ENCODE measurements at places on chromosomes 2 and 18.

GRCh38 chr2:126106006-126106405, 550.0 kb upstream of the GYPC start:
- DNase-seq = no peak

GRCh38 chr2:30354621-30355020, 92.4 kb upstream of the LCLAT1 start:
- DNase-seq = no peak

DNA sequence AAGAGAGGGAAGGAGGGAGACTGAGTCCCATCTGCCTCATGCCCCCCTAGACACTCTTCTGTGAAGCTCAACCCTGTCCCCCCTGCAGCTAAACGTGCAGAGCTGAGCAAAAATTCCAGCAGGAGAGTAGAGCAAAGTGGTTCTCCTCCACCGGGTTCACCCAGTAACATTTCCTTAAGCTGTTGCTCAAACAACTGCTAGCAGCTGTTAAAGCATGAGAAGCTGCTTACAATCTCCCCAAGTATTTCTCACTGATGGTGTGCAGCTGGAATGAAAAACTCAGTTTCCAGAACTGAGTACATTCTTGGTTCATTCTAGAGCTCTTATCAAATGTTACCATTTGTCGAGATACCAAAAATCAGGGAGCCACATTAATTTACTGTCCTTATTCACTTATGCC, 92.3 kb downstream of the STK39 start:
- no peak for DNase-seq

DNA sequence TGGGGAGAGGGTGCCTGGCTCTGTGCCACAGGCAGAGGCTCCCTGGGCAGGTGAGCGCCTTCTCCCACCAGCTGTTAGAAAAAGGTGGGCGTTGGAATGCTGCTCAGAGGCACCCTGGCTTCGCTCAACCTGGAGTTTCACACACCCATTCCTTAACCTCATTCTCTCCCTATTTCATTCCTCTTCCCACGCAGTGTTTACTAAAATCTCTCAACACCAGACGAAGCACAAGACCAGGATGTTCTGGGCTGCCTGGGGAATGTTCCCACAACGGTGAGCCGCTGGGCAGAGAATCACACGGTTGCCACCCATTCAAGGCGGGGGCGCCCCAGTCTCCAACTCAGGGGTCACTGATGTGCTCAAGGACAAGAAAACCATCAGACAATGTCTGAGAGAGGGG, 64.5 kb downstream of the TGFA start:
- DNase-seq = no peak

DNA sequence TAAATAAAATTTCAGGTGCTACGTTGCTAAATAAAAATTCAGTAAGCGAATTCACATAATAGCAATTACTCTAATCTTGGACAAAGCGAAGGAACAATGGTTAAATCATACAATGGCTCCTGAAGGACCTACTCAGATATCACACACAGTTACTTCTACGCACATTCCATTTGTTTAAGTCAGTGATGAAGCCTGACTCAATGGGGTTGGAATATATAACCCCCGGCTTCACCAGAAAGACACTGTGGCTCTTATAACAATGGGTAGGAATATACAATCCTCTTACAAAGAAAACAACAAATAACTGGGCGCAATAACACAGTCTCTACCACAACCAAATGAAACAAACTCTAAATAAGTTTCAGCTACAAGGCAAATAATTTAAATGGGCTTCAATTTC, 349.5 kb downstream of the IRS1 start:
- DNase-seq = no peak

GRCh38 chr2:54287532-54287931, 31.5 kb upstream of the TSPYL6 start:
- DNase-seq = no peak

GRCh38 chr2:34827398-34827797, 1228.3 kb upstream of the FAM98A start:
- DNase-seq = no peak

DNA sequence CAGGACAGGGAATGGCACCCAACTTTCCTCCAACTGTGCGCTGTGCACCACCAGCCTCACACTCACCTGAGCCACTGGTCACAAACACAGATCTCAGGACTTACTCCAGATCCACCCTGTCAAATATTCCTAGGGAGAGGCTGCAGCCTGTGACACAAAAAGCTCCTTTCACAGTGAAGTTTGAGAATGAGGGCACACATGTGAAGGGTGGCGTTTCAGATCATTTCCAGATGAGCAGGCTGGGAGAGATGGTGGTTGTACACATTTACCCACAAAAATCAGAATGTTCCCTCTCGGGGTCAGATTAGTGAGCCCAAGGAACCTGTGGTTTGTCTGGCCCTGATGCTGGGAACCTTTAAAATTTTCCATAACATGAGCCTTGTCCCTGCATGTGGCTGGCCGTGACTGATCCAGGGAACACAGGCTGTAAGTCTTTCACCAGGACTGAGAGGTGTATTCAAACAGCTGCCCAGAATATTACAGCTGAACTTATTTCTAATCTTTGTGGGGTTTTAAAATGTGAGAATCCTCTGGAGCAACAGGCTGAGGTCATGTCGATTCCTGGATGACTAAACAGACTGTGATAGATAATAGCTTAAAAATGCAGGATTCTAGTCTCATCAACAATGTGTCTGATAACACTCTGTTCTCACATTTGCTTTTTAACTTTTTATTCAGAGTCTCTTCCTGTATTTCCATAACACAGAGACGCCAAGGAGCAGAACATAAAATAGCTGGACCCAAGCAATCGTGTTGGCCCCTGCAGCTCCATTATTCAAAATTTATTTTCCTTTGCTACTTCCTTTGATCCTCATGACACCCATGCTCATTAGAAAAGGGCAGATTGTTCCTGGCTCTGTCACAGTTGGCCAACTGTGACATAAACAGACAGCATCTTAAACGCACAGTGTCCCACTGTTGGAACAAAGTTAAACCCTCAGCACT, 35.5 kb downstream of the IL1R2 start:
- DNase-seq = no peak

DNA sequence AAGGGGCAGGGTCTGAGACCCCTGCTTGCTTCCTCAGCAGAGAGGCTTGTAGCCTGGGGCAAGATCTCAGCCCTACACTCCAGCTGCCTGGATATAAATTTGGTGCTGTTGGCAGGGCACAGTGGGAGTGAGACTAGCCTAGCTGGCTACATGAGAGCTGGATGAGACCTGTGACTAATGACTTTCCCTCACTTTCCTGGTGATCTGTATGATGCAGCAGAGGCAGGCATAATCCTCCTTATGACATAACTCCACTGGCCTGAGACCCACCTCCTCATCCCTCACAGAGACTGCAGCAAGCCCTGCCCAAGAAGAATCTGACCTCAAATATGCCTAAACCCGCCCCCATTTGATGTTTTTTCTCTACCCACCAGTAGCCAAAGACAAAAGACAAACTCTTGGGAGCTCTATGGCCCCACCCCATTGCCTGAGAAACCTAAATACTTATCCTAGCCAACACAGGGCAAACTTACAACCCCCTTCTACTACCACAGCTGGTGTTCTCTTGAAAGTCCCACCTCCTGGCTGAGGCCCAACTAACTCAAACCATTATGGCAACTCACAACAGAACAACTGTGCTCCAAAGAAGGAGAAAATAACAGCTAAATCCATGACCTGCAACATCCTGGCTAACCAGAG, 102.7 kb downstream of the NR4A2 start:
- no peak for DNase-seq

DNA sequence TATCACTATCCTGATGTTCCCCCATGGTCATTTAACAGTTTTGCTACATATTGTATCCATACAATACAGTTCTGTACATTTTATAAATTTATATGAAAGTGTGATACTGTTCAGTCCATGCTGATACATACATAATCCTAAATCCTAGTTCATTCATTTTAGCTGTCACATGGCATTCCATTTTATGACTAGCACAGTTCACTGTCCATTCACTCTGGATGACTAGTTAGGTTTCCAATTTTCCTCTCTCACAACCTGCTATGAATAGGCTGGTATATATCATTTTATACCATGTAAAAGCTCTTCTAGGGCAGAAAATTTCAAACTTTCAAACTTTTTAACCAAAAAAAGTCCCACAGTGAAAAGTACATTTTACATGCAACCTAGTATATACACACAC, 15.2 kb downstream of the SMAD2 start:
- no peak for DNase-seq

GRCh38 chr18:68722821-68723220, 7.9 kb upstream of the TMX3 start:
- DNase-seq = no peak

DNA sequence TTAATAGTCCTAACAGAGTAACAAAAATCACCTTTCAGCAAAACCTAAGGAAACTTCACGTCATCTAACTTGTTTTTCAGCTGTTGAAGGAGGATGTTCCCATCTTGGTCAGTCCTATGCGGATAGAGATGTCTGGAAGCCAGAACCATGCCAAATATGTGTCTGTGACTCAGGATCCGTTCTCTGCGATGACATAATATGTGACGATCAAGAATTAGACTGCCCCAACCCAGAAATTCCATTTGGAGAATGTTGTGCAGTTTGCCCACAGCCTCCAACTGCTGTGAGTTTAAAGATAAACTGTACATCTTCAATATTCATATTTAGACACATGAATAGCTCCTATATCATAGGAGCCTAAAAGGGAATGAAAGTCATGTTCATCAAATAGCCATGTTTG, 10.5 kb downstream of the COL3A1 start:
- no peak for DNase-seq

DNA sequence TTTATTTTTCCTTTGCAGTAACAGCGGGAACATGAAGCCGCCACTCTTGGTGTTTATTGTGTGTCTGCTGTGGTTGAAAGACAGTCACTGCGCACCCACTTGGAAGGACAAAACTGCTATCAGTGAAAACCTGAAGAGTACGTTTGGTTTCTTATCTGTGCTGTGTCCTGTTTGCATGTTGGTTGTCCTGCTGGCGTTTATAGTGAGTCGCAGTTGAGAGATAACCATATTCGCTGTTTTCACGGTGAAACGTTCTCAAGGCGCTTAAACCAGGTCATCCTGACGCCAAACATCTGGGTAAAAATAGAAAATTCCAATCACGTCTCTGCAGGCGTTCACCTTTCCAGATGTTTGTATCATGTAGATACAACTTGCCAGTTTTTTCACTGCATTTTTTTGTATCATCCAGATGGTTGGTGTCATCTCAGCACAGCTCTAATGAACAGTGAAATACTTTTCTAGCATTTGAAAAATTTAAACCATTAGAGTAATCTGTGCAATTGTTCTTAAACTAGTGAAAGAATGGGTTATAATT, 21.2 kb downstream of the CLUL1 start:
- no peak for DNase-seq

- DNase-seq = no peak
These were observed 246.4 kb upstream of the PXDN start for GRCh38 chr2:1990724-1991123.

GRCh38 chr2:102755284-102755683, 6.5 kb upstream of the TMEM182 start:
- no peak for DNase-seq

GRCh38 chr2:106192752-106193689, 1.1 kb downstream of the UXS1 start:
- DNase-seq = peak; percentile 28

All from stimulated activated CD8-positive, alpha-beta memory T cell treated with anti-CD3 and anti-CD28 coated beads, Interleukin-4, amount 100 ng/mL, for 24 hours (primary cell).